ENCODE measurements at places on chromosomes 16 and 17. TPM values are rescaled to one million over a fixed set of nuclear protein-coding genes. Genes with fewer than 3 reads are reported as not detected.

Gene CHAD
- not detected for total RNA-seq

Gene EPOP
- 37.3 TPM for total RNA-seq

Gene TPSG1
- not detected for total RNA-seq

Gene ZP2
- not detected for total RNA-seq

Gene MPRIP
- 179 TPM for total RNA-seq

Gene VTN
- 0.21 TPM for total RNA-seq

Gene DHX8
- 42.6 TPM for total RNA-seq

Measured in activated CD4-positive, alpha-beta T cell treated with anti-CD3 and anti-CD28 coated beads for 36 hours (primary cell).